ENCODE measurements at places on chromosomes 7 and 10.

- no peak for DNase-seq
Measured at GRCh38 chr10:72764151-72764550, 72.2 kb downstream of the MCU start.

DNA sequence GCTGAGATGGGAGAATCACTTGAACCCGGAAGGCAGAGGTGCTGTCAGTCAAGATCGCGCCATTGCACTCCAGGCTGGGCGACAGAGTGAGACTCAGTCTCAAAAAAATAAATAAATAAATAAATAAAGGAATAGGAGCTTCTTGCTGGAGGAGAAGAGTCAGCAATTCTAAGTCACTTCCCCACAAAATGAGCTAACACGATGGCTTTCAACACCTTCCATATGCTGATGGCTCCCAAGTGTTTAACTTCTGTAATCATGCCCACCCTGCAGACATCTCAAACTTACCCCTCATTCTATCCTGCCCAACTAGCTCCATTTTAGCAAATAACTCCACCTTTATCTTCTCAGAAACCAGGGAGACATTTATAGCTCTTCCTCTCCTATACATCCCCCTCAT, 21.2 kb downstream of the PSAP start:
- DNase-seq: no peak

GRCh38 chr7:57354195-57354594, 95.8 kb upstream of the ZNF716 start:
- DNase-seq: no peak

DNA sequence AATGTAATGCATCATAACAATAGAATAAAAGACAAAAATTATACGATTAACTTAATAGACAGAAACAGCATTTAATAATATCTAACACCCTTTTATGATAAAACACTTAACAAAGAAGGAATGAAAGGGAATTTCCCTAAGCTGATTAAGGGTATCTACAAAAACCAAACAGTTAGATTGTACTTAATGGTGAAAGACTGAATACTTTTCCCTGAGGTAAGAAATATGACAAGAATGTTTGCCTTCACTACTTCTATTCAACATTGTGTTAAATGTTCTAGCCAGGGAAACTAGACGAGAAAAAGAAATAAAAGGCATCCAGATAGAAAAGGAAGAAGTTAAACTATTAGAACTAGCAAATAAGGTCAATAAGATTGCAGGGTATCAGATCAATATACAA, 276.9 kb downstream of the BAMBI start:
- no peak for DNase-seq

- no peak for DNase-seq
Measured at GRCh38 chr7:31692451-31692850, 5.4 kb downstream of the PPP1R17 start.

DNA sequence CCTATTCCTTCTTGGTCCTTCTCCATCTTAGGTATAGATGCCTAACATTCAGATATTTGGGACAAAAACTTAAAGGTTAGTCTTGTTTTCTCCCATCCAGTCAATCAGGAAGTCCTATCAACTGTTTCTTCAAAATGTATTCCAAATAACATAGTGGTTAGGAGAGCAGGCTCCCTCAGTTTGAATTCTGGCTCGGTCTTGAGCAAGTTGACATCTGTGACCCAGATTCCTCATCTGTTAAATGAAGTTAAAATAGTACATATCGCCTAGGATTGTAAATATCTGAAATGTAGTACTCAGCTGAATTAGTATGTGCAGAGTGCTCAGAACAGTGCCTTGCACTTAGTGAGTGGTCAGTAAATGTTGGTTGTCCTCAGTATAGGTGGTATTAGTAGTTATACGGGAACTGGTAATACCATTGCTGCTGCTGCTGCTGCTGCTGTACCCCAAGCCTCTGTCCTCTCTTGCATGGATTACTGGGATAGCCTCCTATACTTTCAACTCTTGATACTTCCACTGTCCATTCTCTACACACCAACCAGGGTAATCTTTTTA, 58.6 kb downstream of the RALA start:
- DNase-seq: no peak

DNA sequence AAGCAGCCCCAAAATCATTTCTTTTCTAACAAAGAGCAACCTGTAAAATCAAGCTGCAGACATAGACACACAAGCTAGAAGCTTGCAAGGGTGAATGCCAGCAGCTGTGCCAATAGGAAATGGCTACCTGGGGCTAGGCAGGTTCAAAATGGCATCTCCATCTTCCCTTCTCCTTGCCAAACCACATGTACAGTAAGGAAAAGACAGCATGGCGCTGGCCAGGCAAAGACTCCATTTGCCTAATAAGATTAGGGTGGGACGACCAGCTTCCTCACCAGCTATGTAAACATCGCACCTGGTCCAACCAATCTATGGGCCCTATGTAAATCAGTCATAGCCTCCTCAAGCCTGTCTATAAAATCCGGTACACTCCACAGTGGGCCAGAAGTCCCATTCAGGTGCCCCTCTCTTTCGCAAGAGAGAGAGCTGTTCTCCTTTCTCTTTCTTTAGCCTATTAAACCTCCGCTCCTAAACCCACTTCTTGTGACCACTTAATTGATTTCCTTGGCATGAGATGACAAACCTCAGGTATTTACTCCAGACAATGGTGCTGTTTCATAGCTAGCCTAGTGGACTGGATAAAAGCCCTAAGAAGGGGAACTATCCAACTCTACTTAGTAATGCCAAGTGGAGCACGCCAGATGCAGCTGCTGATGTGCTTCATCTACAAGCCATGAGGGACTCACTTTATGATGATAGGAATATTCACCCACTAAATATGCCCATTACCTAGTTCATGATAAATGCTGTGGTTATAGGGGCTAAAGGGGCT, 44.1 kb downstream of the HTR7 start:
- no peak for DNase-seq

- no peak for DNase-seq
Measured at GRCh38 chr7:23017309-23017708, 3.4 kb upstream of the HYCC1 start.

- DNase-seq: no peak
Measured at GRCh38 chr10:71832967-71833366, 18.1 kb downstream of the PSAP start.

- peak; percentile 33 for DNase-seq
Measured at GRCh38 chr7:85750454-85750949, 563.6 kb upstream of the SEMA3D start.

- no peak for DNase-seq
Measured at GRCh38 chr7:19552576-19552975, 156.3 kb downstream of the POLR1F start.

GRCh38 chr7:154656618-154657017, 346.3 kb downstream of the PAXIP1 start:
- no peak for DNase-seq

DNA sequence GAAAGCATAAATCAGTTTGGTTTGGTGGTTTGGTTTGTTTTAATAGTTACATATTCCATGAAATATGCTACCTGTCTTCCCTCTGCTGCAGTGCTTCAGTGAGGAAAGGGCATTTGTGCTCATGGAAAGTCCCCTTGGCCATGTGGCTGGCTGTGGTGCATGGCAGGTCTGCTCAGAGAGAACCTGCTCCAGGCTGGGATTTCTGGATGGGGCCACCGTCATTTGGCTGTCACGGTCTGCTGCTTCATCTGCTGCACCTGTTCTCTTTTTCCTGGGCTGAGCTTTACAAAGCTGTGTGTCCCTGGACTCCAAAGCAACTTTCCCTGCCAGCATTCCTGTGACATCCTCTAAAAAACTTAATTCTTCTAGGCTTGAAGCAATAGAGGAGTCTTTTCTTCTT, 8.9 kb downstream of the CDK14 start:
- DNase-seq: no peak
